ENCODE measurements at places on chromosomes 7 and 10.

DNA sequence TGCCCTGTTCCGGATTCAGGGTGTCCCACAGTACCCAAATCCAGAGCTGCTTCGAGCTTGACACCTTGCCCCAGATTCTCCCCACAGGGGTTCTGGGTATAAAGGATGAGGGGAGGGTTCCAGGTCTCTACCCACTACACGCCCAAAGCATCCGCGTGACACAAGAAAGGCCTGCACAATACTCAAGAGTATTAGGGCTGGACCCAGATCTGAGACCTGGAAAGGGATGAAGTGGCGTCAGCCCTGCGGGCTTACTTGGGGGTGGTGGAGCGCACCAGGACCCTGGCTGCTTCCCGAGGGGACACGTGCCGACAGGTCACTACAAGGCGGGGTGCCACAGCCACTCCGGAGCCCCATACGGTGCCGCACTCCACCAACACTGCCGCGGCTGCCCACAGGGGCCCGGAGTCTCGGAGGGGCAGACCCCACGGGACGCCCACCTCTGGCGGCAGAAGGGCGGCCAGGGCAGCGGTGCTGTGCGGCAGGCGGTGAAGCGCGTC lies 1.3 kb downstream of the TYSND1 start:
- no peak for DNase-seq

- no peak for DNase-seq
These were observed 3.1 kb downstream of the AASS start for GRCh38 chr7:122140918-122141317.

DNA sequence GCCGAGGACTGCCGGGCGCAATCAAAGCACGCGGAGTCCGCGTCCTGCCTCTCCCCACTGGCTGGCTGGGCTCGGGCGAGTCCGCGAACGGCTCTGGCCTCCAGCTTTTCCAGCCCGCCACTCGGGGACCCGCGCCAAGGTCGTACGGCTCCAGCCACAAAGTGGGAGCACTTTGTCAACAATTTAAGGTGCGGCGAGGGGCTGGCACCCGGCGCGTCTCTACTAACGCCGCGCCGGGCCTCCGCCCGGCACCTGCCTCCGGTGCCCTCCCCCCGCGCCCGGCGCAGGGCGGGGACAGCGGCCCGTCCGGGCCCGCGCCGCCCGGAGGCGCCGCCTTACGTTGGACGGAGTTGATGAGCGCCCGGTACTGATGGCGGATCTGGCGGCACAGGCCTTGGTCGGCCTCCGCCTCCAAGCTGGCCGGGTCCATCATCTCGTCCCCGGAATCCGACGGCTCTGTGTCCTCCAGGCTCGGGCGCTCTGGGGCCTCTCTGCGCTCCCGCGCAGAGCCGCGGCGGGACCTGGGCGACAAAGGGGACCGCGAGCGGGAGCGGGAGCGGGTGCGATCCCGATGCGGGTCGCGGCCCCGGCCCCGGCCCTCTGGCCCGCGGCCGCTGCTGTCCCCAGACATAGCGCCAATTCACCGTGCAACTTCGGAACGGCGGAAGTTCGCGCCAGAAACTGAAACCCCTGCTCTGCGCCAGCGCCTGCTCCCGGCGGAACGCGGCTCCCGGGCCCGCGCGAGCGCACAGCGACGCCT lies at the start of gene NSMCE4A:
TSS of gene NSMCE4A (minus strand) at position 683 of the 760 bp plus-strand sequence. CDS start at position 631, 52 bp downstream.
- DNase-seq: peak; percentile 94

- DNase-seq: no peak
These were observed 100.5 kb downstream of the INPP5A start for GRCh38 chr10:132638130-132638515.

DNA sequence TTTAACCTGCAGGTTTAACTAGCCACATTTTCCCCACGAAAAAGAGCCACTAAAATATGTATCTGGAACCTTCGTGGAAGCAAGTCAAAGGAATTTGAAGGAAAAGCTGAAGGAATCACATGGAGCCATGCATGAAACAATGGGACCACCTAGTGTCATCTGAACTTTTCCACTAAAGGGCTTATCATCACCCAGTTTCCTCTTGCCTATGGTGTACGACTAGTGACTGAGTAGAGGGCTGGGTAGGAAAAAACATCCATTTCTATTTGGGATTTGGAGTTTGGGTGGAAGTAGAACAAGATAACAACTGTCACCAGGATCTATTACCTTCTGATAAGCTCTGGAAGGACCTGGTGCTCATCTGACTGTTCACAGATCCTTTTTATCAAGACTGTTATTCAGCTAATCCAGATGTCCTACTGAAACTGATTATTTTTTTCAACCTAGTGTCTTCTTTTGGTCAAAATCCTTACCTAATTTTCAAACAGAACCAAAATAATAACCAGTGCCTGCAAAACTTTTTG lies 153.2 kb upstream of the COL1A2 start:
- no peak for DNase-seq

DNA sequence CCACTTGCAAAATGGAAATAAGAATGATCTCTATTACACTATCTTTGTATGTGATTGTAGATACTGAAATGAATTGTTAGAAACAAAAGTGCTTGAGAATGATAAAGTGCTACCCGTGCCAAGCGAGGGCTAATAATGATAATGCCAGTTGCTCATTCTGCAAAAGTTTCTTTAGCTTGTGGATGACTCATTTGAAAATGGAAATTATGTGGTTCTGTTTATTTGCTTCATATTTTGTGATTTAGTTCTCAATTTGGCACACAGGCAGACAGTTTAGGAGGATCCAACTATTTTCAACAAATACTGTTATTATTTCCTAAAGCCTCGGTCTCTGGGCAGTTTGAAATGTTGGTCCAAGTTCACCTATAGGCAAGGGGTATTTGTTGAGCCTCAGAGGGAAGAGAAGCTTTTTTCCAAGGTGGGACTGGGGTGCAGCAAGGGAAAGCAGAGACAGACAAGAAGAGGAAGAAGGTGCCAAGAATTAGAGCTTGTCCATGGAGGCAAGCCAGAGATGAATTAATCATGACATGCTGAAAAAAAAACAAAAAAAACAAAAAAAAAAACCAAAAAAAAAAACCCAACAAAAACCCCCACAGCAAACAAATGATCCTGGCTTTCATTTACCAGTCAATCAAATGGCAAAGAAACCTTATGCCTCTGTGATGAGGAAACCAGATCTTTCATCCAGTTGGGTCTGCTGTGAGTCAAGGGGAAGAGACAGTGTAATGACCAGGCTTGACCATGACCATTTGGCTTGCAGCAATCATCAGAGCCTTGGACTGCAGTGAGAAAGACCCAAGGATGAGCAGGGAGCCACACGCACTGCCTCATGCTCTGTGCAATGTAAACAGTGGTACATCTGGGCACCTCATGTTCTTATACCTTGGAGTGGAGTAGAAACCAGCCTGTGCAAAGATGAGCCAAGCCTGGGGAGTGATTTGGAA lies 285.0 kb upstream of the HABP2 start:
- no peak for DNase-seq

DNA sequence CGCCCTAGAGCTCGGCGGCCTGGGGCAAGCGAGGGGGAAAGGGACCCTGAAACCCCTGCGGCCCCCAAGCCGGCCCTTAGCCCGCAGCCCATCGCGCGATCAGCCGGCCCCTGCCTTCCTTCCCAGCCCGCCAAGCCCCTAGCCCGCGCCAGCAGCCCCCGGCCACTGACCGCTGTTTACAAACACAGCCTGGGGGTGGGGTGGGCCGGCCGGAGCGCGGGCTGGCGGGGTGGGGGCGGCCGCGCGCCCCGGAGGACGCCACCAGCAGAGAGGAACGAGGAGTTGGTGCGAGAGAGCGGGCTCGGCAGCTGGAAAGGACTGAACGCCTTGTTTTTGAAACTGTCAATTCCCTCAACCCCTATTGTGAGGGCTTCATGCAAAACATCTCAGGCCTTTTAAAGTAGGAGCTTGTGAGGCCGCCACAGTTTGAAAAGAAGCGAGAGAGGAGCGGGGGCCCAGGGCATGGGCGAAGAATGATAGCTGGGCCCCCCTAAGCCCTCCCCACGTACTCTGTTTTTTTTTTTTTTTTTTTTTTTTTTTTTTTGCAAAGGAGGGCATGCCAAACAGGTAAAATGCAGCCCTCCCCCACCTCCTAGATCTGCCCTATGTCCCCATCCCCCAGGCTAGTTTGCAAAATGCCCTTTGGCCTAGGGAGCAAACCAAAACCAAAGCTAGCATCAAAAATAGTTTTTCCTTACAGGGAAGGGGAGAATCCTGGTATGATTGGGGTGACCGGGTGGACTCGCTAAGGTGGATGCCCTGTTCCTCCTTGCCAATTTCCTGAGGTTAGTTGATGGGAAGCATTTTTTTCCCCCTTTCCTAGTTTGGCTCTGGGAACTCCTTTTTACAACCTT lies 15.0 kb downstream of the SKIDA1 start:
- peak; percentile 59 for DNase-seq

GRCh38 chr7:149497467-149498261 lies at the start of gene ZNF746:
ZNF746 (minus strand) TSS chr7:149497809; CDS start chr7:149497536, 273 bp downstream.
- peak; percentile 99 for DNase-seq

- no peak for DNase-seq
These were observed 132.1 kb downstream of the CSTF2T start for GRCh38 chr10:51567271-51567670.

DNA sequence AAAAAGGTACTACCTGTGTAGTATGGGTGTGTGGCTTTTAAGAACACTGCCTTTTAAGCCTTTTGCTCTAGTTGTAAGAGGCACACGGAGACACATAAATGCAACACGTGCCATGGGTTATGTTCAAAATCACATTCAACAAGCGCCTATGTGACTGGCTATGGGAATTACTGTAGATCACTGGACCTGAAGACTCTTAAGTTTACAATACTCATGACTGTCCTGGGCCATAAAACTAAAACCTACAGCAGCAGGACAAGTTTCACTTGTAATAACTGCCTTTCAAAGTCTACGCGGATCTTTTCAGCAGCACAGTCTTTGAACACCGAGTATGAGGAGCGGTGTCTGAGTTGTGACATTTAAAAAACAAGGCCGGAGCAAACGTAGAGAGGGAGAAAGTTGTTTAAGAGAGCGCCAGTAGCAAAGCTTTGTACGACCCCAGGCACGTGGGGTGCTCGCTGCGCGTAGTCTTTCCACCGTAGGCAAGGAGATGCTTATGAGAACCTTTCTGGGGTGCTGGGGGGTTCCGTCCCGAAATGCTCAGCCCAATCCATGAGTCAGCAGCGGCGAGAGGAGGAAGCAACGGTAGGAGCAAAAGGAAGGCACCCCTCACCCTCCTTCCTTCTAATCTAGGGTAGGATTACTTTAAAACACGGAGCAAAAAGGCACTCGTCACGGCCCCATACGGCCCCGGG lies 662 bp downstream of the DNAJC2 start:
- peak; percentile 34 for DNase-seq
